ENCODE measurements at places on chromosomes 13 and 19.
A peak's percentile ranks its signal among the peaks of the same experiment; 100 is the strongest.

- DNase-seq, result no peak
Measured at GRCh38 chr13:80157261-80157932, 183.5 kb downstream of the SPRY2 start.

DNA sequence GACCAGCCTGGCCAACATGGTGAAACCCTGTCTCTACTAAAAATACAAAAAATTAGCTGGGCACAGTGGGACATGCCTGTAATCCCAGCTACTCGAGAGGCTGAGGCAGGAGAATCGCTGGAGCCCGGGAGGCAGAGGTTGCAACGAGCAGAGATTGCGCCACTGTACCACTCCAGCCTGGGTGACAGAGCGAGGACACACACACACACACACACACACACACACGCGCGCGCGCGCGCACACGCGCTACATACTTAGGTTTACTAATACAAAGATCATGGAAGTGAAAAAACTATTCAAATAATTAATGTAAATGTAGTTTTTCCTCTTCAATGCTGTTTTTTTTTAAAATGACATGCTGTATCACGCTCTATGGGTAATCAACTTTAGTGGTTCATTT lies 58.5 kb upstream of the ZDHHC20 start:
- no peak for DNase-seq

- no peak for DNase-seq
Measured at GRCh38 chr13:76610819-76611415, 275.3 kb downstream of the KCTD12 start.

GRCh38 chr19:12126707-12127106 lies 13.4 kb downstream of the ZNF20 start:
- no peak for DNase-seq

- DNase-seq, result no peak
Measured at GRCh38 chr19:11046605-11047354, 42.5 kb upstream of the LDLR start.

GRCh38 chr13:110714797-110715394 lies 1.4 kb downstream of the ING1 start:
- DNase-seq, result no peak

DNA sequence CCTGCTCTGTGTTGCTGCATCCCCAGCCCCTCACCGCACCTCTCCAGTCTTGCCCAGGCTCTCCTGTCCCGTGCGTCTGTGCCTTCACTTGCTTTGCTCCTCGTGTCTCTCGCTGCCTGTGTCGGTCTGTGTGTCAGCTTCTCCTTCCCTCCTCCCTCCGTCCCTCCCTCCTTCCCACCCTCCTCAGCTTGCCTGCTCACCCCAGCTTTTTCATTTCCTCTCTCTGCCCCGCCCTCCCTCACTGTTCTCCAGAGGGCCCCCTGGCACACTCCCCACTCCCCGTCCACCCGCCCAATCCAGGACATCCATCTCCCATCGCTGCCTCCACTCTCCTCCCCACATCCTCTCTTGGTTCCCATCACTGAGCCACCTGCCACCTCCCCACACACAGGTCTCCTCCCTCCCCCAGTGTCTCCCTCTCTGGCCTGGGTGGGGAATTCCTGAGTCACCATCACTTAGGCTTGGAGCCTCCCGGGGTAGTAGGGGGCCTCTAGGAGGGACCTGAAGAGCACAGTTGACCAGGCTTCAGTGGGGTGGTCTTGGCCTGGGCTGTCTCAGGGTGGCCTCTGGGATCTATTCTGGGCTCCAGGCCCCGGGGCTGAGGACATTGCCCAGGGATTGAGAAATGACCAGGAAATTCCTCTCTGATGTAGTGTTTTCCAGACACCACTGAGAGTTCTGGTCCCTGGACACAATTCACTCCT lies at the start of gene PTGIR:
Gene PTGIR (minus strand): TSS at position 132 of the 704 bp plus-strand sequence. CDS start 864 bp downstream, outside the sequence.
- DNase-seq, result peak; percentile 59

GRCh38 chr19:50728084-50728737 lies 5.0 kb downstream of the CLEC11A start:
- peak; percentile 90 for DNase-seq

DNA sequence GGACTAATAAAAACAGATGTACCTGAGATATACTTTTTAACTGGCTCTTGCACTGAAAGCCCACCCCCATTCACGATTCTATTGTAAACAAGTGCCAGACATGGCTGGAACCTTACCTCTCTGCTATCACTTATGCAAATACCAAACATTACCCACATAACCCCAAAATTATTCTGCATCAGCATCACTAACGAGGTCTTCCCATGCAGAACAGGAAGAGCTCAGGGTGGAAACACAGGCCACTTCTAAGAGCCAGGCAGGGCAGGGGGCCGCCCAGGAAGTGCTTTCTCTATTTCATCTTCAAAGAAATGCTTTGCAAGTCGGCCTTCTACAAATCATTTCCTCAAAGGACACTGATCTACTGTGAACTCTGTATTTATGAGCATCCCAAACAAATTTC lies 7.3 kb downstream of the IRS2 start:
- DNase-seq, result no peak

- peak; percentile 19 for DNase-seq
Measured at GRCh38 chr13:32278426-32278825, 36.7 kb downstream of the ZAR1L start.

GRCh38 chr13:29849071-29849631 lies 1.3 kb downstream of the UBL3 start:
- DNase-seq, result peak; percentile 23

DNA sequence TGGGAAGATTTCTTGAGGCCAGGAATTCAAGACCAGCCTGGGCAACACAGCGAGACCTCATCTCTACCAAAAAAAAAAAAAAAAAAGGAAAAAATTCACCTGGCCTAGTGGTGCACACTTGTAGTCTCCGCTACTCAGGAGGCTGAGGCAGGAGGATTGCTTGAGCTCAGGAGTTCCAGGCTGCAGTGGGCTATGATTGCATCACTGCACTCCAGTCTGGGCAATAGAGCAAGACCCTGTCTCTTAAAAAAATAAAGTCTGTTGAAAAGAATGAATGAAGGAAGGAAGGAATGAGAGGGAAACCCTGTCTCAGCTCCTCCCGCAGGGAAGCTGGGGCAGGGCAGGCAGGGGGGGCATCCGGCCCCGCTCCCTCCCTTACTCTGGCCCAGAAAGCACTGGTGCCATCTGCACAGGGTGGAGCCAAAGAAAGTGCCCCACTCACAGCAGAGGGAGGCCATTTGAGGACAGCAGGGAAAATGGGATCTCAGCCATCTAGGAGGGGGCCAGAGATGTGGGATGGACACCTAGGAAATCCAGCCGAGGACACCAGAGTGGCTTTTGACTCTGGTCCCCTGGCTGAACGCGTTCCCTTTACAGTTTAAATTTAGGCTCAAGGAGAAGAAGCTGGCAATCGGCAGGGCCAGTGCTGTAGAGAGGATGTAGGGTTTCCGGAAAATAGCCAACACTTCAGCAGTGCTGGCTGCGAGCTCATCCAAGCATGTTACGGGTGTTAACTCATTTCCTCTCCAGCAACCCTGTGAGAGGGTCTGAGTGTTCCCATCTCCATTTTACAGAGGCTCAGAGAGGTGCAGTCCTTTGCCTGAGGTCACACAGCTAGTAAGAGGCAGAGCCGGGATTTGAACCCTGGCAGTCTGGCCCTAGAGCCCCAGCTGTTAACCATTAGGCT lies 3.6 kb upstream of the HPN start:
- DNase-seq, result no peak

DNA sequence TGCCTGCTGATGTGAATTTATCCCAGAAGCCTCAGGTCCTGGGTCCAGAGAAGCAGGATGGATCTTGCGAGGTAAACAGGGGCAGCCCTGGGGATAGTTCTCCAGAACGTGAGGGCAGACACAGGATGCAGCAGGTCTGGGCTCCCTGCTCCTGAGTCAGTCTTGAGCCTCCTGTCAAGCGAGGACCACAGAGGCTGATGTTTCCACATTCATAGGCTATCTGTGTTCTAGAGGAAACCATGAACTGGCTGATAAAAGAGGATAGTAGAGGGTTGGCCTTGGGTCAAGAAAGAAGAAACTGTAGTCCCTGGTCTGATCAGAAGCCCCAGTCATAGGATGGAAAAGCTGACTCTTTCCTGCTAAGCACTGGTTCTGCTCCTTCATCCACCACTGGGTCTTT lies 2.2 kb downstream of the ZNF175 start:
- no peak for DNase-seq

GRCh38 chr13:60379837-60380565 lies 17.0 kb upstream of the TDRD3 start:
- no peak for DNase-seq

DNA sequence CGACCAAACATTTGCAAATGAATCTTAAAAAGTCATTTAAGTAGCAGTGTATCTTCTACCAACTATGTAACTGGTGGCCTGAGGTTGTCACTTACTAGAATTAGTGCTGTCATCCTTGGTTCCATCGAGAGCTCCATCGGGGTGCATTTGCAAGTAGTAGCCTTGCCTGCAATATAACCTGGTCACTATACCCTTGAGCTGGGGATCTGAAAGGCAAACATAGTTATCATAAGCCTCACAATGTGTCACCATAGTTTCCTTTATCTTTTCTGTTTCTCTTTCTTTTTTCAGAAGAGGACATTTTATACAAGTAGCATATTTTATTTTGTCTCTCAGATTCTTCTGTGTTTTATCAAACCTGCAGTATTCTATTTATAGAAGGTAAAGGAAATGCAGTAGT lies 422.6 kb downstream of the ITGBL1 start:
- no peak for DNase-seq

GRCh38 chr13:106105153-106105552 lies 430.3 kb downstream of the EFNB2 start:
- DNase-seq, result no peak

DNA sequence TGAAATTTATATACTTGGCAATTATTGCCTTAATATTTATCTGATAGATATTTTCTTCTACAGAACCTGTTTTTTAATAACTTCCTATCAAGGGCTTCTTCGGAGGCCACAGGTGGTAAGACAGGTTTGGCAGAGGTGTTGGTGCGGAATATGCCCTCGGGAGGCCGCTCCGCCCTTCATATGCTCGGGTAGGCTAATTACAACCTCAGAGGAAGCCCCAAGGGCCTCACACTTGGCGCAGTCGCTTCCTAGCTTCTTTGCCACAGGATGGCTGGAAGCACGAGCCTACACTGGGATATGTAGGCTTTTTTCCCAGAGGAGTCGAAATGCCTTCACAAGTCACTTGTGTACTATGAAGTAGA lies 68.8 kb downstream of the LMO7 start:
- DNase-seq, result no peak

GRCh38 chr13:51370116-51370515 lies 30.6 kb downstream of the SERPINE3 start:
- DNase-seq, result no peak

DNA sequence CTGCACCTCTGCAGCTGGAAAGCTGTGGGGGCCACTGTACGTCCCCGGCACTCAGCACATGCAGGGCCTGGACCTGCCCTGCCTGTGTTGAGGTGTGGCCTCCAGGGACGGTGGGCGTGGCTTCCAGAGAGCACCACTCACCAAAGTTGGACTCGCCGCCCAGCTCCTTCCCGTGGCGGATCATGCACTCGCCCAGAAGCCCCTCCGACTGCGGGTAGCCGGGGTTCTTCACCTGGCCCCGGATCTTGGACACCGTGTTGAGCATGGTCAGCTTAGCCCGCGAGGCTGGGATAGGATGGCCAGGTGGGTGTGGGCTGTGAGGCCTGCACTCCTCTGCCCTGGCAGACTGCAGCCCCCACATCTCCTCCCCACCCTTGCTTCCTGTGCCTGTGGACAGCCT lies 22.0 kb downstream of the MPND start:
- DNase-seq, result no peak

- DNase-seq, result no peak
Measured at GRCh38 chr13:33640832-33641231, 177.1 kb upstream of the RFC3 start.

- no peak for DNase-seq
Measured at GRCh38 chr19:12937093-12937926, 1.1 kb upstream of the CALR start.

- no peak for DNase-seq
Measured at GRCh38 chr19:33620611-33621010, 1.1 kb upstream of the CHST8 start.

DNA sequence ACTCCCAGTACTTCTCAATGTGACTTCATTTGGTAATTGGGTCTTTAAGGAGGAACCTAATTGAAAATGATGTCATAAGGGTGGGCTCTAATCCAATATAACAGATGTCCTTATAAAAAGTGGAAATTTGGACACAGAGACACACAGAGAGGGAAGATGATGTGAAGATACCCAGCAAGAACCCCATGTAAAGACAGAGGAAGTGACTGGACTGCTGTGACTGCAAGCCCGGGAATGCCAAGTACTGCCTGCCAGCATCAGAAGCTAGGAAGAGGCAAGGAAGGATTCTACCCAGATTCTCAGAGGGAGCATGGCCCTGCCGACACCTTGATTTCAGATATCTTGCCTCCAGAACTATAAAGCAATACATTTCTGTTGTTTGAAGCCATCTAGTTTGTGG lies 239.3 kb downstream of the KCTD12 start:
- no peak for DNase-seq

GRCh38 chr13:93248627-93249047 lies 22.0 kb downstream of the GPC6 start:
- no peak for DNase-seq

- peak; percentile 10 for DNase-seq
Measured at GRCh38 chr13:94710881-94711560, 1.3 kb downstream of the SOX21 start.

DNA sequence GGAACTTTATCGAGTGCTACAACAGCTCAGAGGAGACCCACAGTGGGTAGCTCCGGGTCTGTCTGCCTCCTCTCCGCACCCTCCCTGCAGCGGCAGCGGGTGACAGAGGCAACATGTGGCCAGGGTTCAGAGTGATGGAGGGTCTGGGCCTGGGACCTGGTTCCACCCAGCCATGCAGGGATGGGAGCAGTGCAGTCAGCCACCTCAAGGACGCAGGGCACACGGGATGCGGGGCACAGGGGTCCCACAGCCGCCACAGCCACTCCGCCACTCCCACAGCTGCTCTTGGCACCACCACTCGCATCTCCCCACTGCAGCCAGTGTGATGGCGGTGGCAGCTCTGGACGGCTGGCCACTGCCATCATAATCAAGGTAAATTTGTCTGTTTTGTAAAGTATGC lies 892.9 kb downstream of the OLFM4 start:
- DNase-seq, result no peak

DNA sequence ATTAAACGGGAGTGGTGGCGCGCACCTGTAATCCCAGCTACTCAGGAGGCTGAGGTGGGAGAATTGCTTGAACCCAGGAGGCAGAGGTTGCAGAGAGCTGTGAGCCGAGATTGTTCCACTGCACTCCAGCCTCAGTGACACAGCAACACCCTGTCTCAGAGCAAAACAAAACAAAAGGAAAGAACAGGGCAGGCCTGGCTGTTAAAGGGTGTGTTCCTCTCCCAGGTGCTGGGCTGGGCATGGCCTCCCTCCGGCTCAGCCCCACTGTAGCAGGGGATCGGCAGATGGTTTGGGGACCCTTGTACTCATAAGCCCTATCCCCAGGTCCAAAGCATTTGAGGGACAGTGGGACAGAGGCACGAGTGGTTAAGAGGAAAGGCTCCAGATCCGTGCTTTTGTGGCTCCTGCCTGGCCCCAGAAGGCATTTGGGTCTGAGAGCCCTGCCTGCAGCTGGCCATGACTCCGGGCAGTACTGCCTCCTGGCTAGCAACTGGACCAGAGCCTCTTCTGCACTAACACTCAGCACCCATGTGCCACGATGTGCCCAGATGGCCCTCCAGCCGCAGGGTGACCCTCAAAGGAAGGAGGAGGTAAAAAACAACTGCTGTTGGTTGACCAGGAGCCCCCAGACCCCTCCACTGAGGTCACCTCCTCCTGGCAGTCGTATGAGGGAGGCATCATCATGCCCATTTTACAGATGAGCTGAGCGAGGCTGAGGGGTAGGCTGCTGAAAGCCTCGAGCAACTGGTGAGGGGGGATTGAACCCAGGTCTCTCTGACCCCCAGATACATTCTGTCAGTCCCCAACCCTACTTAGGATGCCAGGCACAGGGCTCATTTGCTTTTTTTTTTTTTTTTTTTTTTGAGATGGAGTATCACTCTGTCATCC lies 10.0 kb downstream of the RFX1 start:
- DNase-seq, result no peak

Data from T-helper 2 cell treated with Interferon-gamma antibody and Interleukin-4, amounts not matched to agents 5 μg/mL and 100 μg/mL, for 36 hours (primary cell).